ENCODE measurements at places on chromosomes 5 and 9.

- DNase-seq, result no peak
These were observed 94.0 kb downstream of the ZNF608 start for GRCh38 chr5:124652514-124652819.

- no peak for DNase-seq
These were observed 150.8 kb downstream of the TTC39B start for GRCh38 chr9:15156241-15156640.

DNA sequence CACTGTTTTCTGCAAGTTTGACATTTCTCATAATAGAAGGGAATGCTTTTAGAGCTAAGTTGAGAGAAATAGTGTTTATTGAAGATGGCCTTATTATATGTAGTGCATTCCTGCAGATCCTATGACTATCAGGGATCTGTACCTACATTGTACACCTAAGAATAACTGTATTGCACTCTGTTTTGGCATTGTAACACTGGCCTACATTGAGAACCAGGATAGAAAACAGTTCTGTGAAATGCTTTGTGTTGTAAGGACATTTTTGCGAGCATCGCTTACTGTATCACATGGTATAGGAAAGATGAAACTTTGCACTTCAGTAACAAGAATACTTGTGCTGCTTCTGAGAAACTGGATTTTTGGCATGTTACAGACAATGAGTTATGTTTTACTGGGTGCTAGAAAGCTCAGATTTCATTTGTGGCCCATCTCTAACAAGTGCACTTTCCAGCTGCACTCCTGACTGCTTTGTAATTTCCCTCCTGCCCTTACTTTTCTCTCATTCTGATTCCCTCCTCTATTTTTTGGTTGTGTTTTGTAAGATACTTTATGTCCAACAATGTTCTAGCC, 30.6 kb downstream of the C9orf85 start:
- DNase-seq, result no peak

- no peak for DNase-seq
These were observed 342.1 kb downstream of the PRR16 start for GRCh38 chr5:120806202-120806601.

- DNase-seq, result no peak
These were observed 26.9 kb downstream of the GOLPH3 start for GRCh38 chr5:32147236-32147635.

DNA sequence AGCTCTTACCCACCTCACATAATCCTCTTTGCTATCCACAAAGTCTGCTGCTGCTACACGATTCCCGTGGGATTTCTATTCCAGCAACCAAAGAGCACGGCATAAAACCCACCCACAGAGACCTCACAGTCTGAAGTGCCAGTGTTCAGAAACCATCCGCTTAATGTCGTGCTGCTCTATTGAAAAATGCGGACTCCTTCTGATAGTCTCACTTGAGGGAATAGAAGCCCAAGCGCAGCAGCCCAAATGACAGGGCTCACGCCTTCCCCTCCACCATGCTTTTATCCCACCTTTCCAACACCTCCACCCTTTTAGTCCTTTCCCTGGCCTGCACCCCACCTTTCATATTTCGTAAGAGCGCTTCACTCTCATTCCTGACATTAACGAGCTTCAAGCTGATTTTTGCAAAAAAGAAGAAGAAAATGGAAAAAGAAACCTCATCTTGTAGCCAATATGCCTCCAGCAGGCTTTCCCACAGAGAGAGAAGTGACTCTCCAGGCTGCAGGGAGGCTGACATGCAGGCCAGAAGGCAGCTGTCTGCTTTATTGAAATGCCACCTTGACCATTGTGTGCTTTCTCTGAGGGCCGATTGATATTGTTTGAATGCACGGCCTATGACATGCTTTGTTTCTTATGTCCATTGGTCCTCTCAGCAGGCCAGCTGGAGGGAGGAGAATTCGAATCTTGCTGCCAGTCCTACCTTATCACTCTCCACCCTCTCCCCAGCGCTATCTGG, 70.6 kb upstream of the PCSK1 start:
- DNase-seq, result no peak

DNA sequence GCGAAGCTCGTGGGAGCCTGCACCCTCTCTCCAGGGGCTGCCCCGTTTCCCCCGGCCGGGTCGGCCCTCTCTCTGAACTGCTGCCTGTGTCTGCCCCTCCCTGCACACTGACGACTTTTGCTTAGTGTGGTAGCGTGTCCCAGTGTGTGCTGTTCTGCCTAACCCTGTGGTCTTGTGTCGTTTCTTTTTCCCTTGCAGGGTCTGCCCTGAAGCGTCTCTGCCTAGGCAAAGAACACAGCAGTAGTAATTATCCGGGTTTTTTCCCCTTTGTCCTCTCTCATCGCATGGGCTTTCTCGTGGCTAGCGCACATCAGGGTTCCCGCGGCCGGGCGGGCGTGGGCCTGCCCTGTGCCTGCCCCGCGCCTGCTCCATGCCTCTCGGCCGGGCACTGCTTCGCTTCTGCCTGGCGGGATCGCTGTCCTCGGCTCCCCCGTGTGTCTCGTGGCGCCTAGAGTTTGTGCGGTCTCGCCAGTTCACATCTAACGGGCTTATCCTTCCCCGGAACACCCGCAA, 122.7 kb downstream of the WNK2 start:
- no peak for DNase-seq

DNA sequence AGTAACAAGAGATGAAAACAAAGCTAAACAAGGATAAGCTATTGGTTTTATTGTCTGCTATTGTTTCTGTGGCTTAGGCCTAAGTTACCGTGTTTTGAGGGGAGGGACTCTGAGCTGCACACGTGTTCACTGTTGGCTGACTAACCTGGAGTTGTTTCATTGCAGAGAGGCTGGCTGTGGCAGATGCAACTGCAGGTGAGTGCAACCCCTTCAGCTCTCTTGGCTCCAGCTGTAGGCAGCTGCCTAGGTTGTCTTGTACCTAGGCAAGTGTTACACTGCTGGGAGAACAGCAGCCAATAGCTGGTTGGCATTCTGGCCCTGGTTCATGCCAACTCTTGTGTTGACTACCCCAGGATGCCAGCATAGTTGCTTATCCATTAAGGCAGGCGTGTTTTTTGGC, 17.6 kb upstream of the MATR3 start:
- DNase-seq, result no peak

DNA sequence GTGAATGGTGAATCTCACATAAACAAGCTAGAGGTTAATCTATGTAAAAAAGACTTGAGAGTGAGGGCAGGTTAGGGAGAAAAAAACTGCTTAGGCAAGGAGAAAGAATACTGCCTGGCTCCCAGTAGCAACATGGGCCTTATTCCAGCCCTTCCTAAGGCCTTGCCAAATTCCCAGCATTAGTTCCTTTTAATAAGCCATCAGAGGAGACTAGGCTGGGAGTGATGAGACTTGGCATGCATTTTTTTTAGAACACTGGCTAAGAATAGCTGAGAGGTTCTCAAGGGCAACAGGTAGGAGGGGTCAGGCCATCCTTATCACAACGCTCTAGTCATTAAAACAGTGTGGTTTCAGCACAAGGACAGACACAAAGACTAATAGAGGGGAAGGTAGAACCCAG, 20.9 kb upstream of the ZBTB43 start:
- peak; percentile 45 for DNase-seq

DNA sequence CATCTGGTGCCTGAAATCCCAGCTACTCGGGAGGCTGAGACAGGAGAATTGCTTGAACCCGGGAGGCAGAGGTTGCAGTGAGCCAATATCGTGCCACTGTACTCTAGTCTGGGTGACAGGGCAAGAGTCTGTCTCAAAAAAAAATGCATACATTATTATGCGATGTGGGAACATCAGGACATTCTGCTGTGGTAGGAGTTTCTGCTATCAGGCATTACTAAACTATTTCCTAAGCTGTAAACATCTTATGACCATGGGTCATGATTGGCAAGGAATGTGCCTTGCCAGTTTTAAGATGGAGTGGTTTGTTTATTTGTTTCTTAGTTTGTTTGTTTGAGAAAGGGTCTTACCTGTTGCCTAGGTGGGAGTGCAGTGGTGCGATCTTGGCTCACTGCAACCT, 45.1 kb upstream of the FAM120A start:
- no peak for DNase-seq

DNA sequence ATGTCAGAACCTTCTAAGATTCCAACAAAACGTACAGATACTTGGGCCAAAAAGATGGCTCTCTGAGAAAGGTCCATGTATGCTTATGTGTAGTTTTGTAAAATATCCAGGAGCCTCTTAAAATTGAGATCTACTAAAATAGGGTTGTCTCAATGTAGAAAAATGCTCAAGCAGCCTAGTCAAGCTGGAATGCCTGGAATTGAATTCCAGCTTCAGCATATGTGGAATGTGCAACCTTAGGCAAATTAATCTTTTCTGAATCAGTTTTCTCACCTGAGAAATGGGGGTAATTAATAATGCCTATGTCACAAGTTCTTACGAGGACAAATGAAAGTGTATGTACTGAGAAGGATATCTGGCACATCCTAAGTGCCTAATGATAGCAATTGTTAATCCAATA, 662.4 kb downstream of the DTWD2 start:
- DNase-seq, result no peak

GRCh38 chr5:117088176-117088575, 513.6 kb upstream of the SEMA6A start:
- DNase-seq, result no peak

DNA sequence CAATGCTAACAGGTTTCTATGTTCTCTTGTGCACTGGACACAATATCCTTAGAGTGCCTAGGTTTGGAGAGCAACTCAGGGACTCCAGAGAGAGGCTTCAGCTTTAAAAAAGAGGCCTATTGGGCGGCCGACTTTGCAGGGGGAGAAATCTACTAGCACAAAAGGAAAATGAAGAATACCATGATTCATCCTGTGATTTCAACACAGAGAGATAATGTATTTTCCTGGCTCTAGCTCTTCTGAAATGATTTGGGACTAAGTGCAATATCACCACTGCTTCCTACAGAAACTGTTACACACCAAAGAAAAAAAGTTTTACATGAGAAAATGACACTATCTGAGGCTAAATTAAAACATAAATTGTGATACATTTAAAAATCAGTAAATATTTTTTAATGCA, 146.1 kb upstream of the TSLP start:
- no peak for DNase-seq

- DNase-seq, result no peak
These were observed 68.4 kb upstream of the IZUMO3 start for GRCh38 chr9:24614070-24614469.

DNA sequence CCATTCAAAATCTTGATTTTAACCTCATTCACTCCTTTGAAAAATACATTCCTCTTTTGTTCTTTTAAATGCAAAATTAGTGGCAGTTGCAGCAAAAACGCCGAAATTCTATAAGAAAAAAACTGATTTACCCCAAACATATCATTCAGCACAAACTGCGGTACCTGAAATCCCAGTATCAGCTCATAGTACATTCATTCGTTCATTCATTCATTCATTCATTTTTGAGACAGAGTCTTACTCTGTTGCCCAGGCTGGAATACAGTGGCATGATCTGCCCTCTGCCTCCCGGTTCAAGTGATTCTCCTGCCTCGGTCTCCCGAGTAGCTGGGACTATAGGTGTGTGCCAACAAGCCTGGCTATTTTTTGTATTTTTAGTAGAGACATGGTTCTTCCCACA, 20.4 kb downstream of the FBLL1 start:
- no peak for DNase-seq

GRCh38 chr5:151718153-151718552, 31.4 kb upstream of the SPARC start:
- DNase-seq, result no peak

- DNase-seq, result no peak
These were observed 55.6 kb upstream of the ZFR start for GRCh38 chr5:32500181-32500580.

DNA sequence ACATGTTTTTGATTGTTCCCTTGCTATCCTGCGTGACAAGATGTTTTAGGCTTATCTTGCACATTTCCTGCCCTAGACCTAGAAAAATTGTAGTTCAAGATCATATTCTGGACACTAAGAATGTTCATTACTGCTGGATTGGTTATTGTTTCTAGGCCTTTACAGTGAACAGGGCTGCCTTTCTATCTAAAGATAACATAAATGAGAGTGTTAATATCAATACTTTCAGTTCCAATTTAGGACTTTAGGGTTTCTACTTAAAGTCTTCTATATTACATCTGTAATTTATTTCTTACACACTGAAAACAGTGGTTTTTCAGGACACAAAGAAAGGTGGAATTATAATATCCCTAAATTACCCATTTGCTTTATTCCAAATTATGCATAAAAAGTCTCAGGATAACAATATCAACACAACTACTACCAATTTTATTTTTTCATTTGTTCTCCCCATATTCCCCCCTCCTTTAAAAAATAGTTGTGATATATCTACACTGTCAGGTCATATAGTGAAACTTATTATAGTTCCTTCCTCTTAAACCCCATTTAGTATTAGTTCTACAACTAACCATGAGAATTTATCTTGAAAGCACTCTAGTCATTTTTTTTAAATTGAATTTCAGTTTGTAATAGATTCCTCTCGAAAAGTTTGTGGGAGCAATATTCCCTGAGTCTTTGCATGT, 293.9 kb upstream of the RIOK2 start:
- DNase-seq, result no peak

GRCh38 chr5:99929067-99929805, 605.9 kb upstream of the FAM174A start:
- DNase-seq, result no peak

DNA sequence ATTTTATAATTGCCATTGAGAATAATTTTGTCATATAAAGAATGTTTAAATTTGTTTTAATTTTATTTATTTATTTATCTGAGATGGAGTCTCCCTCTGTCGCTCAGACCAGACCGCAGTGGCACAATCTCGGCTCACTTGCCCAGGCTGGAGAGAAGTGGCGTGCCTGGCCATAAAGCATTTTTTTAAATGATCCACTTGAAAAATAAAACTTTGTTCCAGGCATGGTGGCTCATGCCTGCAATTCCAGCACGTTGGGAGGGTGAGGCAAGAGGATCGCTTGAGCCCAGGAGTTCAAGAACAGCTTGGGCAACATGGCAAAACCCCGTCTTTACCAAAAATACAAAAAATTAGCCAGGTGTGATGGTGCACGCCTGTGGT, 2.1 kb upstream of the SIT1 start:
- DNase-seq, result no peak

DNA sequence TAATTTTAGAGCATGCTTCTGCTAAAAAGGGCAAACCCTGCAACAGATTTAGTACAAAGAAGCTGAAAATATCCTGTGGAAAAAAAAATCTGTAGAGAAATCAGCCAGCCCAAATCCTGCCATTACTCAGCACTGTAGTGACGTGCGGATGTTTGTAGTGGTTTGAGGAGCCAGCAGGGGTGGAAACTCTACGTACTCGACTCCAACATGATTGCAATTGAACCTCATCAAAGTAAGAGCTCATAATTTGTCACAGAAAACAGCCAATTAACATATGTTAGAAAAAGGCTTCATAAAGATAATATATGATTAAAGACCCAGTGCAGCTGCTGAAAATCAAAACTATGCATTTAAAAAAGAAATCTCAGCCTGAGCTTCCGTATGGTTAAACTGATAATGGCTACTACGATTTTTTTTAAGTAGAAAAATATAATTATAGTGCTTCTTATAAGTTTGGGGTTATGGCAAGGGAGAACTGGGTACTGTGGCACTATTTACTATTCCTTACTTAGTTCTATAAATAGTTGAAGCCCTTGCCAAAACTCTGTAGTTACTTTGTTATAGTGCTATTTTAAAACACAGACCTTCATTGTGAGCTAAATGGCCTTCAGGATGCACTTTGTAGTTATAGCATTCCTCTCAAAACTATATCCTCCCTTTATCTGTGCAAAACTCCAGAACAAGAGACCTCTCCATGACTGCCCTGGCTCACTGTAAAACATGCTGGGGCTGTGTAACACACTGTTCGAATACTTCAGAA, 49.4 kb downstream of the MEF2C start:
- DNase-seq, result peak; percentile 75
